ENCODE measurements at places on chromosomes 7 and 10.

DNA sequence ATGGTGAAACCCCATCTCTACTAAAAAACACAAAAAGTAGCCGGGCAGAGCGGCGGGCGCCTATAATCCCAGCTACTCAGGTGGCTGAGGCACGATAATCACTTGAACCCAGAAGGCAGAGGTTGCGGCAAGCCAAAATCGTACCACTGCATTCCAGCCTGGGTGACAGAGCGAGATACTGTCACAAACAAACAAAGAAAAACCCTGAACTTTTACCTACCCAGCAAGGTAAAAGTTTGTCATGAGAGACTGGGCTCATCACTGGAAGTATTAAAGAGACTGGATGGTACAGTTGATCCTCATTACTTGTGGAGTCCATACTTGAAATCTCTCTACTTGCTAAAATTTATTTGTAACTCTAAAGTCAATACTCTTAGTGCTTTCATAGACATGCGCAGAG, 113.9 kb downstream of the NDUFB2 start:
- no peak for DNase-seq

GRCh38 chr7:41053820-41054219, 649.1 kb downstream of the INHBA start:
- no peak for DNase-seq

DNA sequence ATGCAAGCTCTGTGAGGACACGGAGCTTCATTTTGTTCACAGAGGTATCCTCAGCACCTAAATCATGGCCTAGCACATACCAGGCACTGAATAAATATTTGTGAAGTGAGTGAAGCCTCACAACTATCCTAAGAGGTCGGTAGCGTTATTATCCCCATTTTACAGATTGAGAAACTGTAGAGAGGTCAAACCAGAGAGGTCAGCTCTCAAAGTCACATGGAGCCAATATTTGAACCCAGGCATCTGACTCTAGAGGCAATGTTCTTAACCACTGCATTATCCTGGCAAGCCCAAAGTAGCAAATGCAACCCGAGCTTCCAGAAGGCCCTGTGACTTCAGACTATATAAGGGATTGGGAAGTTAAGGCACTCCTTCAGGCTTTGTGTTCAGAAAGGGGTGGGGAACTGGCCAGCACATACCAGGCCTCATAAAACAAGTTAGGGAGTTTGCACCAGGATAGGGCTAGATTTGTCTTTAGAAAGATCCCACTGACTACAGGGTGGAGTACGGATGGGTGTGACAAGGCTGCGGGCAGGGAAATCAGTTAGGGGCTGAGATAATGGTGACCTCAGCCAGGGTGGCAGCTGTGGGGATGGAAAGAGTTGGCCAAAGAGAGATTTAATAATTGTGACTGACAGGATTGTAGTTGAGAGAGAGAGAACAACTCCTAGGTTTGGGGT, 101.4 kb downstream of the TBXAS1 start:
- DNase-seq, result no peak

- DNase-seq, result peak; percentile 47
Measured at GRCh38 chr7:100835903-100836811, 8.8 kb upstream of the EPHB4 start.

GRCh38 chr10:88207121-88207546, 343.7 kb downstream of the PTEN start:
- DNase-seq, result no peak

DNA sequence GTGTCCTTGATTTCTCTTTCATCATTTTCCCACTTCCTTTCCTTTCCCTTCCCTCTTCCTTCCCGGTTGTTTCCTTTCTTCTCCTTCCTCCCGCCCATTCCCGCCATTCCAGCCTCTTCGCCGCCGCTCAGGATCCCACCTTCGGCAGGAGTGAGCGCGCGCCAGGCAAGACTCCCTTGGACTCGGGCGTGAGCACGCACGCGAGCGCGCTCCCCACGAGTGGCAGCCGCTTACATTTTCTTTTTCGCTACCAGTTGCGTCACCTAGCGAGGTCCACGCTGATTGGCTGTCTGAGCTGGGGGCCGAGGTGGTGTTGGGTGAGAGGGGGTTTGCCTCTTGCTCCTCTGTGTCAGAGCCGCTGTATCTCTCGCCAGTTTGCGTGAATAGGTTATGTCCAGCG, 11.8 kb downstream of the ZAN start:
- DNase-seq, result peak; percentile 36

All from lower leg skin (tissue), 4 donors.